Peyer's patch (tissue), 4 donors: ENCODE measurements at places on chromosomes 12 and 14.
A peak's percentile ranks its signal among the peaks of the same experiment; 100 is the strongest.

DNA sequence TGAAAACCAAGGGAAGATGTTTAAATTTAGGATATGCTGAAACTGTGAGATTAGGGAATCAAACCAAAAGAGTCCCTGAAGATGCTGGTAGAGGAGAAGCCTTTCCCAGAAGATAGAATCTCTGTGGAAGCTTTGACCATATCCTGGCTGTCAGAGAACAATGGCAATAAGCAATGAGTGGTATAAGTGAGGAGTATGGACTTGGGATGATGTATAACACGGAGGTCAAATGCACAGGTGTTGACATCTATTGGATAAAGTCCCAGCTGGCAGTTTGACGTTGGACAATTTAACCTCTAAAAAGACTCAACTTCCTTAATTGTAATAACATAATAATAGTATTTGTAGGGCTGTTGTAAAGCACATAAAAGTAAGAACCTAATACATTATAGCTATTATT is 30.1 kb upstream of the CLEC14A start:
- H3K4me3 ChIP-seq = no peak overlapping the region
- no peak for DNase-seq
- H3K4me1 ChIP-seq = no peaks in the 10 kb centered on the region
- H3K27me3 ChIP-seq = no peaks in the 10 kb centered on the region

DNA sequence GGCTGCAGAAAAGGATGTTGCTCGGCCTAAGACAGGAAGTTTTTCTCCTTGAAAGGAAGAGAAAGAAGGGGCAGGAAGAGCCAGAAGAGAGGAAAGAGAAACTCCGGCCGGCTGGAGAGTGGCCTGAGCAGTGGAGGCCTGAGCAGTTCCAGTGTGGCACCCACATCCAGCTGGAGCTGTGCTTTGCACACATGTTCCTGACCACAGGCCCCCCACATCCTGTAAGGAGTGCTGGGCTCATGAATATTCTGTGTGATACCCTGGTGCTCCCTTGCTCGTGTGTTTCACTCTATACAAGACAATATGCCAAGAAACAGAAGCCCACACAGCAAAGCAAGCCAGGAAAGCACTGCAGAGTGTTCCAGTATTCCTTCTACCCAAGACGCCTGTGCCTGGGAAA is 27.1 kb downstream of the POLE start:
- H3K4me3 ChIP-seq = no peak overlapping the region
- peak; percentile 5 for DNase-seq
- H3K36me3 ChIP-seq = peaks cover 87% of the 10 kb centered on the region
- no peaks in the 10 kb centered on the region for H3K27me3 ChIP-seq

GRCh38 chr12:131002216-131002631 is 48.5 kb downstream of the ADGRD1 start:
- no peak overlapping the region for H3K27ac ChIP-seq
- H3K27me3 ChIP-seq = no peaks in the 10 kb centered on the region
- H3K36me3 ChIP-seq = no peaks in the 10 kb centered on the region
- H3K4me1 ChIP-seq = no peaks in the 10 kb centered on the region

- no peak overlapping the region for H3K27ac ChIP-seq
- DNase-seq = no peak
- H3K4me1 ChIP-seq = peaks cover 3% of the 10 kb centered on the region
- H3K36me3 ChIP-seq = peaks cover 23% of the 10 kb centered on the region
- H3K4me3 ChIP-seq = no peak overlapping the region
Measured at GRCh38 chr14:23568600-23569331, 1.2 kb upstream of the AP1G2 start.

- H3K4me3 ChIP-seq = peak overlapping the region; percentile 41
- peak overlapping the region; percentile 76 for H3K27ac ChIP-seq
- no peaks in the 10 kb centered on the region for H3K27me3 ChIP-seq
- DNase-seq = peak; percentile 52
- H3K4me1 ChIP-seq = peaks cover 25% of the 10 kb centered on the region
Measured at GRCh38 chr12:64625243-64626077, 15.2 kb downstream of the RASSF3 start.

DNA sequence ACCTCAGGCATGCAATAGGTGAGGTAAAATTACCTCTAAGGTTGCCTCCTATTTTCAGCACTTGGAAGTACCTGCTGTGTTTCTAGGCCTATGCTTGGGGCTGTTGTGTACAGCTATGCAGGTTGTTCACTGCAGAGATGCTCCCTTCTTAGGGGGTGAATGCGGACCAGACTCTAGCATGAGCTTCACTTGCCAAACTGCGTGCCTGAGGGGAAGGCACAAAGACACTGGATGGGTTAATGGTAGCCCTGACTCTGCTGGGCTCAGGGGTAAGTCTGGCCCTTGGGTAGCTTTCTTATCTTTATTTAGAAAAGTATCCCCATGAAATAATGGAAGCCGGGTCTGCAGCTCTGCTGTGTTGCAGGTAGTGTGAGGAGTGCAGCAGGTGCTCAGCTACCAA is 35.7 kb downstream of the B4GALNT3 start:
- H3K27me3 ChIP-seq = no peaks in the 10 kb centered on the region
- H3K27ac ChIP-seq = no peak overlapping the region
- no peaks in the 10 kb centered on the region for H3K36me3 ChIP-seq
- DNase-seq = no peak
- no peak overlapping the region for H3K4me3 ChIP-seq
